ENCODE measurements at places on chromosomes 7 and 10.

DNA sequence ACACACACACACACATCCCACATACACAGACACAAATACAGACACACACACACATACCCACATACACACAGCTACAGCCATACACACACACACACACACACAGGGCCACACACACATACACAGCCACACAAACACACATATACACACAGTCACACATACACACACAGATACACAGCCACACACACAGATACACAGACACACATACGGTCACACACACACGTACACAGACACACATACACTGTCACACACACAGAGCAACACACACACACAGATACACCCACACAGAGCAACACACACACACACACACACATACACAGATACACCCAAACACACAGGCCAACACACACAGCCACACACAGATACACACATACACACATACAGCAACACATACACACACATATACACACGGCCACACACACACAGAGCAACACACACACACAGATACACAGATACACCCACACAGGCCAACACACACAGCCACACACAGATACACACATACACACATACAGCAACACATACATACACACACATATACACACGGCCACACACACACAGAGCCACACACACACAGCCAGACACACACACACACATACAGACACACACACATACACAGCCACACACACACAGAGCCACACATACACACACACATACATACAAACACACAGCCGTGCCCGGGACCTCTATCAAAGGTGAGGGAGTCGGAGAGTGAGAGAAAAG lies 22.3 kb downstream of the KCP start:
- no peak for DNase-seq

DNA sequence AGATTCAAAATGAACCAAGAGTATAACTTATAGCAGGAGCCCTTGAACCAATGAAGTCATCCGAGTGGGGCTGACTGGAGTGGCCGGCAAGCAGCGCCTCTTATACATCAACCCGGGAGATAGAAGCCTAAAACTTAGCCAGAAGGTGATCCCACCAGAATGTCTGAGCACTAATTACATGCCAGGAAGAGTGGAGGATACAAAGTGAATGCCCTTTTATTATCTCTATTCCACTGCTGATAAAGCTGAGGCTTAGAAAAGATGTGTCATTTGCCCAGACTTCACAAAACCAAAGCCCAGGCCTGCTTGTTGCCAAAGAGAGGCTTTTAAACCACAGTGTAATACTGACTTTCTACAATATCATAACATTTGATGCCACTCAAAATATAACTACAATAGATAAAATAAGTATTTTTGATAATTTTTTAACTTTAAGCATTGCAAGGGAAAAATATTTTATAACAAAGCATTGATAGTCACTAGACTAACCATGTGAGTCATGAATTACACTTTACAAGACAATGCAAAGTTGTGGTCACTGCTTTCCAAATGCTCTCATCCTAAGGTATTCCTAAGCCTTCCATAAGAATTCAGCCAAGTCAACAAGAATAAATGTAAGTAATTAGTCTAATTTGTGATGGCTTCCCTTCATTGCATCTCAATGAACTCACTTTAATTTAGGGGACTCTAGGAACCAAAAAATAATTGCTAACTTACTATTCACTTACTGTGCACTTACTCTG lies 58.6 kb upstream of the ARID5B start:
- no peak for DNase-seq

- DNase-seq: peak; percentile 6
These were observed 12.3 kb upstream of the SLC26A3 start for GRCh38 chr7:107815254-107815882.

DNA sequence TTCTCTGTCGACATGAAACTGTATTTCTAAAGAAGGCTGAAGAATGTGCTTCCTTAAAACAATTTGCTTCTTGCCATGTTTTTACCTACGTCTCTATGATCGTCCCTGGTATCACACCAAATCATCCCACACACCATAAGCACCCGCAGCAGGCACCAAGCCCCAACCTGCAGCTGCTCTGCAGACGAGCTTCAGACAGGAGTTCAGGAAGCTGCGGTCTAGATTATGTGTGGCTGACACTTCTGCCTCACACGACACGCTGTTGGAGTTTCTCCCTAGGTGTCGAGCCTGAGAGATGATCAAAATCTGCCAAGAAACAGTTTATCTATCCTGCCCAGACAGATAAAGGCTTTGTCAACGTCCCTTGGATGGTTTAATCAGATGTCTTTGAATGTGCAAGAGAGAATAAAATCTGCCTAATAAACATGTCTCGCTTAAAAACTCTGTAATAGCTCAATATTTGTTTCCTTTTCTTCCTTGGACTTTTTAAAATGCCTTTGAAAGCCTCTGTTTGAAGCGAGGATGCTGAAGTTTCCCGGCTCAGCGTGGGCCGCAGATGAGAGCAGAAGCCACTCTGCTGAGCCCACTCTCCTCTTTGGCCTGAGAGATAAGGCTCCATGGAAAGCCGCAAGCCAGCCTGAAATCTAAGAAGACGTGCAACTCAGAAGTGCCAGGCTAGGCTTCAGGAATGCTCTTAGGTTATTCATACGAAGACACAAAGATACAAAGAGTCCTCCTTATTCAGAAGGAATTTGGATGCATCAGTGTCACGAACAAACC lies 158.3 kb upstream of the PFKP start:
- no peak for DNase-seq

- no peak for DNase-seq
These were observed 300.4 kb downstream of the AHR start for GRCh38 chr7:17598846-17599245.

GRCh38 chr7:116142850-116143249 lies 67.5 kb upstream of the TES start:
- DNase-seq: no peak

GRCh38 chr10:22486431-22486830 lies 141.1 kb downstream of the SPAG6 start:
- DNase-seq: no peak

DNA sequence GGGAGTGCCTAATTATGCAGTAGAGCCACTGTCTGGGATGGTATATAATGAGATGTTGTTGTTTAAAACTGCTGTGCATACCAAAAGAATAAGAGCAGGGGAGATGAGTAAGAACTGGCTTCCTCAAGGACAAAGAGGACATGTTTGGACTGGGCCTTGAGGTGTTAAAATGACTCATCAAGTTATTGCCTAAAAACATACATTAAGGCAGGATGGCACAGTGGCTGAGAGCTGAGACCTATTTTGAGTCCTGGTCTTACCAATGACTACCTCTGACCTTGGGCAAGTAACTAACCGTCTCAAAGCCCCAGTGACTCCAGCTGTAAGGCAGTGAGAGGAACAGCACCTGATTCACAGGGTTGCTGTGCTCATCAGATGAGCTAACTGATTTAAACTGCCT lies 71.1 kb downstream of the CFAP58 start:
- no peak for DNase-seq

- no peak for DNase-seq
These were observed 74.8 kb downstream of the MDH2 start for GRCh38 chr7:76122516-76123239.

GRCh38 chr10:97312897-97313296 lies 6.2 kb upstream of the FRAT1 start:
- DNase-seq: no peak

DNA sequence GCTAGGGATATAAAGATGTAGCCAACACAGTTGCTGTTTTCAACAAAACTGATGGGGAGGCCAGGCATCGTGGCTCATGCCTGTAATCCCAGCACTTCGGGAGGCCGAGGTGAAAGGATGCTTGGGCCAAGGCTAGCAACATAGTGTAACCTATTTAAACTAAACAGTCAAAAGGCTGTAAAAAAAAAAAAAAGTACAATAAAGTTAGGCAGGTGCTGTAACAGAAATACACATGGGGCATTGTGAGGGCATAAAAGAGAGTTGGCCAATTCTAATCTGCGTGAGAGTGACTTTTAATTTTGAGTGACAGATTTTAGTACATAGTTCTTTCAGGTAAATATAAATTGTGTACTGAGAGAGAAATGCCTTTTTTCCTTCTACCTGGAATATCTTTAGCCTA lies 6.2 kb downstream of the XRCC2 start:
- DNase-seq: no peak

DNA sequence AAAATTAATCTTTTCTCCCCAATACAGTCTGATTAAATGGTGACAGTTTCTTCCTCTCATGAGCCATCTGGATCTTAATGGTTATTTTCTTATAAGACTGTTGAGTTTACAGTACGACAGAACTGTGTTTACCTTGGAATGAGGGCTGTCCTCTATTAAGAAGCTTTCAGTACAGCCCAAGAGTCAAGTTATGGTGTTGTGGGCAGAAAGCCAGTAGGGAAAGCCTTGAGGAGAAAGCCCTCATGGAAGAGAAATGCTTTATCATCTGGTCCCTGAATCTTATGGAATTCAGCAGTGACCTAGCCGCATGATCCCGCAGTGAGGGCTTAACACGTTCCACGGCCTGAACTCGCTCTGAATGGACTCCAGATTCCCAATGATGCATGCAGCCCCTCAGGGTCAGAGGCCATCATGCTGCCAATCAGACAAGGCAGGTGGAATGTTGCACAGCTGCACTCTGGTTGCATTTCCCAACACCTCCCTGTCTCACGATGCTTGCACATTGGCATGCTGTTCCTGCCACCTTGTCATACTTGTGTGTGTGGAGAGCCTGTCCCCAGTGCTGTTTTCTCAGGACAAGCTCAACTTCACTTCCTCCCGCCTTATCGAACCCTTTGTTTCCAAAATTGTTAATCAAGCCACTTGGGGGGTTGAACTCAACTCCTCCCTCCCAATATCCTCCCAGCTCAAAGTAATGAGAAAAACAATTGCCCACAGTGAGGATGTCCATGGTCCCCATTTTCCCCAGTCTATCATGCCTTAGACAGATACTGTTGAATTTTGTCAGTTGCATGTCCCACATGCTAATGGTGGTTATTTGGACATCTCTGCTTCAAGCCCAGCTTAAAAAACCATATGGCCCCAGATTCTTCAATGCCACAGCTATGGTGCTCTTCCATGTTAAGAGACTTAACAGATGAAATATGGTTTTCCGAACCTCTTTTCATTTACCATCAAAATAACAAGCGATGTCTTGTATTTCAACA lies 211.1 kb upstream of the TCF7L2 start:
- no peak for DNase-seq

DNA sequence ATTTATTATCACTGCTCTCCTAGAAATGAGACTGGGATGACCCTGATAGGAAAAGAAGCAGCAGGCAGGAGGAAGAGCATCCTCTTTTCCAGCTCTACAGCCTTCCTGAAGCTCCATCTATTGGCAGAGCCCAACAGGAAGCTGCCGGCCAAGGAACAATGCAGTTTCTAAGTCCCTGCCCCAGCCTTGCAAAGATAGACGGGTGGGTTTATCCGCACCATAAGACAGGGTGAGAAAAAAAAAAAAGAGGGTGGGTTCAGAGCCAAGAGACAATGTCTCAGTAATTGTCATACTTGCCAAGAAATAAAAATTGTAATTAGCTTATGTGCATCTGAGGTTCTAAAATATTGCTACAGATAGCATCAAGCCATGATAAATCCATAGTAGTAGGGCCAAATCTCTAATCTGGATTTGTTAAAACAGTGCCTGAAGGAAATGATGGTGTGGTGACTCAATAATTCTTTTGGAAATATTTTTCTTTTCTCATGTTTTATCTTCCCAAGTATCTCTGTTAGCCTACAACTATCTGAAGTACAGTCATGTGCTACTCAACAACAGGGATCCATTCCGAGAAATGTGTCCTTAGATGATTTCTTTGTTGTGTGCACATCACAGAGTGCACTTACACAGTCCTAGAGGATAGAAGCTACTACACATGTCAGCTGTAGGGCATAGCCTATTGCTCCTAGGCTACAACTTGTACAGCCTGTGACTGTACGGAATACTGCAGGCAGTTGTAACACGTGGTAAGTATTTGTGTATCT lies 242.9 kb upstream of the CXCL12 start:
- DNase-seq: no peak

- no peak for DNase-seq
These were observed 188.1 kb upstream of the STEAP1 start for GRCh38 chr7:89966067-89966664.

- DNase-seq: no peak
These were observed 23.1 kb downstream of the TRPV5 start for GRCh38 chr7:142910481-142910880.

DNA sequence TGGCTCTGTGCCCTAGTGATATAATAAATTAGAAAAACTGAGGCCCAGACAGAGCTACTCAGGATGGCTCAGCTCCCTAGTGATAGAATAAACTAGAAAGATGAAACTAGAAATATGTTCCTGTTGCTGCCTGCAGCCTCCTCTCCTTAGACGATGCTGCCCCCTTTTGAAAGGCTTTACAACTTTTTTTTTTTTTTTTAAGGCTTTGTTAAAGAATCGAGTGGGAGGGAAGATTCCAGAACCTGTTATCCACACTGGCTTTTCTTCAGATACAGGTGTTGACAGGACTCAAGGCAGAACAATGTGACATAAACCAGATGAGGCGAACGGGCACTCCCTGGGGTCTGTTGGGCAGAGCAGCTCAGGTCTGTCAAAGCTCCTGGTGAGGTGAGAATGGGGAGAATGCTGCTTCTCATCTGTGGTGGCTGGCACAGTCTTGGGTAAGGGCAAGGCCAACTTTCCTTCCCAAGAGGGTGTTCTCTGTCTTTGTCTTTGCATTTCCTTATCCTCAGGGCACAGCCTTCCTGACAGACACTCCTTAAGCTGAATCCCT lies 175.1 kb downstream of the COBL start:
- no peak for DNase-seq

GRCh38 chr10:11235771-11236170 lies 218.1 kb downstream of the CELF2 start:
- DNase-seq: no peak

DNA sequence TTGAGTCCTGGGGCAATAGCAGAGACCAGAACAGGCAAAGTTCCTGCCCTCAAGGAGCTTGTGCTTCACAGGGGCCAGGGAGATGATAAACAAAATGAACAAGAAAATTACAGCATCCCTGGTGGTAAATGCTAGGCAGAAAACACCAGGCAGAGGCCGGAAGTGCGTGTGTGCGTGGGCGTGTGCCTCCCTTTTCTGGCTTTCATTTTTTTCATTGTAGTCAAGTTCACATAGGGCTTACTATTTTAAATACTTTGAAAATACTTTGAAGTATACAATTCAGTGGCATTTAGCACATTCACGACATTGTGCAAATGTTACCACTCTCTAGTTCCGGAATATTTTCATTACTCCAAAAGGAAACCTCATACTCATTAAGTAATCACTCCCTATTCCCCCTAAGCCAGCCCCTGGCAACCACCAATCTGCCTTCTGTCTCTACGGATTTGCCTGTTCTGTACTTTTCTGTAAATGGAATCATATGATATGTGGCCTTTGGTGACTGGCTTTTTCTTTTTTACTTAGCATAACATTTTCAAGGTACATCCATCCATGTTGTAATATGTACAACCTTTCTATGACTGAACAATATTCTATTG lies 88.1 kb upstream of the PDCD4 start:
- no peak for DNase-seq
